Stimulated activated CD4-positive, alpha-beta T cell treated with anti-CD3 and anti-CD28 coated beads, Interleukin-12 subunit alpha, Interleukin-12 subunit beta, amount 100 ng/mL, for 24 hours (primary cell): ENCODE measurements at places on chromosomes 5 and 9.

DNA sequence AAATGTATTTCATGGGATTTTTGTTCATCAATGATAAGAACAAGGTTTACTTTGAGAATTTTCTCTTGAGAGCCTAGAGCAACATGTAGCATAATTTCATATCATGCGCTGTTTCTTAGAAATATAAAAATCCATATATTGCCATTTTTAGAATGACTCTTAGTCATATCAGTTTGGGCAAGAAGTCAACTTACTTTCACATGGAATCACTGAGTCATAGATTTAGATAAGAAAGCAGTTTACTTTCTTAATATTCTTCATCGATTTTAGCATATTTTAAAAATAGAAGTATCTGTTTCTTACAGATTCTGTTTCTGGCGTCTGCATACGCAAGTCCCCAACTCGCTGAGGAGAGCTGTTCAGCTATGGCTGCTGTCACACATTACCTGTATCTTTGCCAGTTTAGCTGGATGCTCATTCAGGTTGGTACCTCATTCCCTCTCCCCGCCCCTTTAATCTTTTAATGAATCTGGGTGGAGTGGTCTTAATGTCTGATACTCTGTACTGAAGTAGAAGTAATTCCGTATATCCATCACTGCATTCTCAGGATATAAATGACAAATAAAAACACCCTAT lies 406.6 kb downstream of the ADGRV1 start:
- no peak for DNase-seq

DNA sequence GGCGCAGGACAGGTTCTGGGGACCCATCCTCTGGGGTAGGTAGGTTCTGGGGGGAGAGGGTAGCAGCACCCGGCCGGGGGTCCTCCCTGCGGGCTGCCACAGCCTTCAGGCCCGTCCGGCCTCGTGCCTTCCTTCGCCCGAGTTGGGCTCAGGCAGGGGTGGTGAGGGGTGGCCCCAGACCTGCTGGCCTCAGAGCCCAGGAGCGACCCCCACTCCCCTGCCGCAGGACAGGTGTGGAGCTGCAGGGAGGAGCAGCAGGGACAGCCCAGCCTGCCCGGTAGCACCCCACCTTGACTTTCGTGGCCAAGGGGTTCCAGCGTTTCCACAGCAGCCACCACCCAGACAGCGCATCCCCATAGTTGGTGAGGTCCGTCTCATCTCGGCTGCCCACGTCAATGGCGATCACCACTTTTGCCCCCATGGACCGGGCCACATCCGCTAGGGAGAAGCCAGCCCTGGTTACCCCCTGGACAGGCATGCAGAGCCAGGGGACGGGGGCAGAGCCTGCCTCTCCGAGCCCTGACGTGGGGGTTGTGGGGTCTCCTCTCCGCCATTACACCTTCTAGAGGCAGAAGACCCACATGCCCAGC lies 3.4 kb upstream of the NSMF start:
- DNase-seq: no peak

DNA sequence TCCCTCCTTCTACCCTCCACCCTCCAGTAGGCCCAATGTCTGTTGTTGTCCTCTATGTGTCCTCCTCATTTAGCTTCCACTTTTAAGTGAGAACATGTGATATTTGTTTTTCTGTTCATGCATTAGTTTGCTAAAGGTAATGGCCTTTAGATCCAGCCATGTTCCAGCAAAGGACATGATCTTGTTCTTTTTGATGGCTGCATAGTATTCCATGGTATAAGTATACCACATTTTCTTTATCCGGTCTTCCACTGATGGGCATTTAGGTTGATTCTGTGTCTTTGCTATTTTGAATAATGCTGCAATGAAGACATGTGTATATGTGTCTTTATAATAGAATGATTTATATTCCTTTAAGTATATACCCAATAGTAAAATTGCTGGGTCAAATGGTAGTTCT lies 232.5 kb upstream of the PRR16 start:
- no peak for DNase-seq

DNA sequence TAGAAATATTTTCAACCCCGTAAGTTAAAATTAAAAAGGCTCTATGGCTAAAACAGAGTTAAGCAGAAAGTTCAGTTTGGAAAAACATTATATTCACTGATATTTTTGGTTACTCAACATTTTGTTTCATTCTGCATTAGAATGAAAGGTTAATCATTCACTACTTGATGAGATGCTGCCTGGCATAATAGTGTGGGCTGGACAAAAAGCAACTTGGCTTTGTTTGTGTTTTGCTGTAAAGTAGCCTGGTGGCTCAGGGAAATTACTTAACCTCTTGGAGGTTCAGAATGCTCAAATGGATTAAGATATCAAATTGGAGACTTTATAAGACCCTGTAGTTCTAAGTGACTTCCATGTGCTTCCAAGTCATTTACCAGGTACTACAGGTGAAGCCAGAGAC lies 367.4 kb upstream of the TRPC7 start:
- DNase-seq: no peak

DNA sequence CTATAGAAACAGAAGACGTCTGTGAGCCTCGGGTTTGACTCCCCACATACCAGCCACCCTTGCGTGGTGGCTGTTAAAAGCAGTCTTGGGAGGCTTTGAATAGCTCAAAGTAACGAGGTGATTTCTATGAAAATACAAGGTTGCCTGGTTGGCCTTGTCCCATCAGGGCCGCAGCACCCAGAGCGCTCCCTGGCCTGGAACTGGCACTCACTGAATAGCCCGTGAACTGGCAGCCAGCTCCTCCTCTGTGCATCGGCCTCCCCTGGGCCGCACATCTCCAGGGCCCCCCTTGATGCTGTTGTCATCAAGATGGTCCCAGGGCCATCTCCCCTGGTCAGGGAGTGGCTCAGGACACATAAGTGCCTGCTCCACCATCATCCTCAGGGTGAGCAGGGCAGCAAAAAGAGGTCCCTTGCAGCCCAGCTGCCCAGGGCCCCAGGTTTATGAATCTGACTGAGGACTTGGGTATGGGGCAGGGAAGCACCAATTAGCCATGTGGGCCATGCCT lies 144.6 kb upstream of the PPP1R26 start:
- no peak for DNase-seq

- no peak for DNase-seq
Observed at GRCh38 chr5:124619121-124619520, 127.3 kb downstream of the ZNF608 start.

DNA sequence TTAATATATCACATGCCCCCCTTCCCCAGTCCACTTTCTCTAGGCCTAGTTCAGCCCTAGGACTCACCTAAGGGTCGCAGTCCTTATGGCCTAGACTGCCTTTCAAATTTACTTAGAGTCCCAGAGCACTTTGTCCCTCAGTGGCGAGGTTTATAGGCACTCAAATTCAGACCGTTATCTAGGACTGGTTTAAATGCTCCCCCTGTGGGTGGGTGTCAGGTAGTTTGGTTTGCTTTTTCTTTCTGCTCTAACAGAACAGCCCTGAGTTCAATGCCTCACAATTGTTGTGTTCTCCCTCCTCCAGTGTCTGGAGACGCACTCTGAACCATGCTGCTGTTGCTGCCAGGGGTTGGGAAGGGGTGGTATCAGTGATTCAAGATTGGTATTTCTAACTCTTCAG lies 317.1 kb downstream of the MAT2B start:
- no peak for DNase-seq

- DNase-seq: no peak
Observed at GRCh38 chr5:138832218-138832617, 42.9 kb downstream of the LRRTM2 start.

DNA sequence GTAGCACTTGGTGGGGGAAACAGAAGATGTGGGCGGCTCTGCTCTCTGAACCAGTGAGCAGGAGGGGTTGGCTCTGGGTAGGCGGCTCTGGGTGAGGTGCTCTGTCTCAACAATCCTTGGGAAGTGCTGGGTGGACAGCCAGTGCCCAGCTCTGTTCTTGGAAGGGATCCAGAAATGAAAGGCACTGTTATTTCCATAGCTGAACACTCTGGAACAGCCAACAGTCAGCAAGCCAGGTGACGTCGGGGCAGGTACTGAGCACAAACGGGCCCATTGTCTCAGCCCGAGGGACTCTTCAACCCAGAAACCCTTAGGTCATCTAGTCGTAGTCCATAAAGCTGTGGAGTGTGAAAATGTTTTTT lies 36.3 kb downstream of the OLFM1 start:
- no peak for DNase-seq

DNA sequence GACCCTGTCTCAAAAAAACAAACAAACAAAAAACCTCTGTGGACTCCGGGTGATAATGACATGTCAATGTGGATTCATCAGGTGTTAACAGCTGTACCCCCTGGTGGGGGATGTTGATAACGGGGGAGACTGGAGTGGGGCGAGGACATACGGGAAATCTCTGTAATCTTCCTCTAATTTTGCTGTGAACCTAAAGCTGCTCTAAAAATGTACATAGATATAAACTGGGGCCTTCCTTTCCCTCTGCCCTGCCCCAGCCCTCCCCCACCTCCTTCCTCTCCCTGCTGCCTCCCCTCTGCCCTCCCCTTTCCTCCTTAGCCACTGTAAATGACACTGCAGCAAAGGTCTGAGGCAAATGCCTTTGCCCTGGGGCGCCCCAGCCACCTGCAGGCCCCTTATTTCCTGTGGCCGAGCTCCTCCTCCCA lies 1.4 kb upstream of the CEL start:
- DNase-seq: no peak
